ENCODE measurements at places on chromosomes 13 and 19.

DNA sequence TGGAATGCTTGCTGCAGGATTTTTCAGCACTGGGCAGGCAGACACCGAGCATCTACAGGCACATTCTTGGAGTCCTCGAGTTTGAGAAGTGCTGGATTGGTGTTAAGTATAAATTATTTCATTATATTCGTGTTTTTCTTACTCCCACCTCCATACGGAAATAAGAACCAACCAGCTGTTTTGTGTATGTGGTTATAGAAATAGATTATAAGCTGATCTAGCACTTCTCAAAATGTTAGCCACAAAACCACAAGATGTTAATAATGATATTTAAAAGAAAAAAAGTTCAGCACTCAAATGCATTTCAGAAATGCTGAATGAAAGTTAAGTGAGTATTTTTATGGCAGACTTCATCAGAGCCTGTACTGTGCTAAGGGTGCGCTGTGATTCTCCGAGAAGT is 24.0 kb upstream of the TEX29 start:
- no peak for DNase-seq

DNA sequence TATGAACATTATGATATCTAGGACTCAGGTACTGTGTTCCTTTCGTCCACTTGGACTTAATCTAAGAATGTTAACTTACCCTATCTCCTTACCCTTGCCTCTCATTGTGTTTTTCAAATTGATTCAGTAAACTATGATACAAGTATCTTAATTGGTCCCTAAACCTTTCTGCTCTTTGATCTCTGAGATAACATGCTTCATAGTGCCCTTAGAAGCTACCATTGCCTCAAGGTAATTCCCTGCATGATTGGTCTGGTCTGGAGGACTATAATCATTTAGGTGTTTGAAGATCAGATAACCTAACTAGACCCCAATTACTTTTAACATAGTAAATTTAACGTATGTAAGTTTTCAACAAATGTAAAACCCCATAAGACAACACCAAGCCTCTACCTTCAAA is 169.9 kb upstream of the NBEA start:
- DNase-seq = no peak

DNA sequence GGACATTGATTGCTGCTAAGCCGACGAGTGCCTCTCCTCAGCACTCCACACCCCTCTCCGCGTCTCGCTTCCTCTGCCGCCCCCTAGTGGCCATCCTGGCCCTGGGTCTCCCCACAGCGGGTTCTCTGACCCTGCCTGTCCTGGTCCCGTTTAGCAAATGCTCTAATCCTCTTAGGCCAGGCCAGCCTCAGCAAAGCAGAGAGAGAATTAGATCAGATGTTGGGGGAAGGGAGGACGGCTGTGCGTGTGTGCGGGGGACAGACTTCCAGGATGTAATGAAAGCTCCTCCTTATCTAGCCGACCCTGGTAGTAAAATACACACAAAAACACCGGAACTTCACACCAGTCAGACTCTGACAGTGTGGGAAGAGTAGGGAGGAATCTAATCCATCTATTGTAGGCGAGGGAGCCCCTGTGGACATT is 4.5 kb downstream of the TPRX2 start:
- peak; percentile 93 for DNase-seq

GRCh38 chr13:113406321-113407102 is 42.6 kb upstream of the GRTP1 start:
- no peak for DNase-seq

- DNase-seq = no peak
These were observed 77.3 kb downstream of the ZIC5 start for GRCh38 chr13:99894105-99894839.

DNA sequence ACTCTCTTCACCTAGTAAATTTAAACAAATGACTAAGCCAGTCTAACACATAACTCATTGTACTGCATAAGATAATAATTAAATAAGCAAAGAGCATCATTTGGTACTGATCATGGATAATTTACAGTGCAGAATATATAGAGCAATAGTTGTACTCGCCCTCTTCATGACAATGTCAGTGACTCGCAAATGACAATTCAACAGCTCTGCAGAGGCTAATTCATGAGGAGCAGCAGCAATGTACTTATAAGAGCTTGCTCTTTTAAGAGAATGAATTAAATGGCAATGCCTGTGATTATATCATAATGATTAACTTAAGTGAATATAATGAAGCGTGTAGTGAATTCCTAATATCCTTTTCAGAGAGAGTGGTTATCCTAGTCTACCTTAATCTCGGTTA is 284.5 kb upstream of the PCDH20 start:
- DNase-seq = no peak

GRCh38 chr13:74870865-74871264 is 611.1 kb downstream of the TBC1D4 start:
- no peak for DNase-seq

DNA sequence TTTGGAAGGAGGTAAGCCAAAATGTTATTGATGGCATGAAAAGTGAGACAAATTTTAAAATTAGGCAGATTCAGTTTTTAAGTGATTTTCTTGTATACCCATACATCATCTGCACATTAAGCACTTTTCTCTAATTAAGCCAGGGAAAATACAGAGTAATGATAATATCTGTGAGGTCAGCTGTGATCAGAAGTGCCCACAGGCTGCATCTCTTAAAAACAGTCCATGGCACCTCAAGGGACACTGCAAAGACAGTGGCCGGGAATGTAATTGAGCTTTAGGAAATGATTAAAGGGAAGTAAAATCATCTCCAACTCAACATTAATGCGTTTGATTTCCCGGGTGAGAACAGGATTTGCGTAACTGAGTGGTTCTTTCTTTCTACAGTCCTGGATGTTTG is 2.0 kb downstream of the COL4A1 start:
- DNase-seq = no peak

GRCh38 chr13:97091196-97091595 is 96.9 kb upstream of the OXGR1 start:
- DNase-seq = no peak

- DNase-seq = no peak
These were observed 15.6 kb upstream of the ZNF227 start for GRCh38 chr19:44196772-44197171.

DNA sequence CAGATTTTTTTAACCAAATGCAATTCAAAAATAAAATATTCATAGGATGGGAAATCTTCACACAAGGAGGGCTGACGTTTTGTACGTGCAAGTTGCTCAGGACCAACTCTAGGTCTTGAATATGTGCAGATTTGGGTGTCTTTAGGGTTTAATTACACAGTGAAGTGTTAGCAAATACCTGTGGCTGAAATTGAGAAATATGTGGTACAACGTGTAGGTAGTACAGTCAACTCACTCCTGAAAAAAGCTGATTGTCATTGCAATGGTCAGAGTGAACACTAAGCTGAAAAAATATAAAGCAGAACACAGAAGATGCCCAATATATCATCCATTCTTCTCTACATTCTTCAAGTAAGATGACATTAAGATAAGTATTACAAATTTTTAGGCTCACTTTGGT is 314.3 kb downstream of the SLITRK1 start:
- no peak for DNase-seq

- DNase-seq = no peak
These were observed 728.4 kb downstream of the SLITRK1 start for GRCh38 chr13:83153848-83154247.

GRCh38 chr19:45505151-45505995 is 1.9 kb upstream of the VASP start:
- no peak for DNase-seq

DNA sequence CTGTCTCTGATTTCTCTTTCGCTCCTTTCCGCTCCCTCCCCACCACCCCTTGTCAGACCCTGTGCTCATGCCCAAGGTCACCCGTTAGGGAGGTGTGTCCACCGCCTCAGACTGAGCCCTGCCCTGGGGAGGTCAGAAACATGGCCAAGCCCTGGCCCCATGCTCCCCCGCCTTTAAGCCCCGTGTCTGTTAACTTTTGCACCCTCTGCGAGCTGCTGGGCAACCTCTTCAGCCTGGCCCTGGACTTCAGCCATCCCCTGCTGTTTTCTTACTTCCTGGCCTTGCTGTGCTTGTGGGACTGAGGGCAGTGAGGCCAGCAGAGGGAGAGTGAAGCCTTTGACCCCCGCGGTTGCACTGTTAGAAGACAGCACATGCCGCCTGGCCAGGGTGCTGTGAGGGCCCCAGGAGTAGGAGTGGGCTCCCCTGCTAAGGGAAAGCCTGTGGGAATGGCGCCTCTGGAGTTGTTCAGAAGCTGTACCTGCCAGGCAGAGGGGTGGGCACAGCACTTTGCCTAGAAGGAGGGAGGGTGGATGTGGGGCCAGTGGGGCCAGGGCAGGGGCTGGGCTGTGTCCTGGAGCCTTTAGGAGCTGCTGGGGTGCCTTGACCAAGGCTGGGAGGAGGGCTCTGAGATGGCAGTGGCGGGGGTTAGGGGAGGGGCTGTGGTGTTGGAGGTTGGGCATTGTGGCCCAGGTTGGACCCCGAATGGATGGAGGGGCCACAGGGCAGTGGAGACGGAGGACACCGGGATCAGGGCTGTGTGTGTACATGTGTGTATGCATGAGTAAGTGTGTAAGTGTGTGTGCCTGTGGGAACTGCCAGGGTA is 7.9 kb downstream of the UPF1 start:
- DNase-seq = no peak

GRCh38 chr19:33997690-33998089 is 174.6 kb upstream of the LSM14A start:
- DNase-seq = no peak

DNA sequence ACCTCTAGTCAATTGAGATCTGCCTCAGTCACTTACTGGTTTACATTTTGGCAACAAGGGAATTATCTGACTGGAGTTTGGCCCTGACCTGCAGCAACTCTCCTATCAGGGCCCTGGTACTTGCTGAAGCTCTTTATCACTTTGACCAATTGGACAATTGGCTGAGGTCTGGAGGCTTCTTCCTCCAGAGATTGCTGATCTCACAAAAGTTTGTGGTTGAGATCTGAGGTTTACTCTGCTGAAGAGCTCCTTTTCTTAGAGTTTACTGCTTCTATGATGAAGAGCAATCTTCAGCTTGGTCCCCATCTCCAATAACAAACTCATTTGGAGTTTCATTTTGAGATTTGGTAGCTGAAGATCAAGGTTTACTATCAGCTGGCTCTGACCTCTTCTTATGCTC is 276.9 kb upstream of the SGCG start:
- no peak for DNase-seq
